ENCODE measurements at places on chromosomes 3 and 15. TPM values are rescaled to one million over a fixed set of nuclear protein-coding genes. Genes with fewer than 3 reads are reported as not detected.
A peak's percentile ranks its signal among the peaks of the same experiment; 100 is the strongest.

DNA sequence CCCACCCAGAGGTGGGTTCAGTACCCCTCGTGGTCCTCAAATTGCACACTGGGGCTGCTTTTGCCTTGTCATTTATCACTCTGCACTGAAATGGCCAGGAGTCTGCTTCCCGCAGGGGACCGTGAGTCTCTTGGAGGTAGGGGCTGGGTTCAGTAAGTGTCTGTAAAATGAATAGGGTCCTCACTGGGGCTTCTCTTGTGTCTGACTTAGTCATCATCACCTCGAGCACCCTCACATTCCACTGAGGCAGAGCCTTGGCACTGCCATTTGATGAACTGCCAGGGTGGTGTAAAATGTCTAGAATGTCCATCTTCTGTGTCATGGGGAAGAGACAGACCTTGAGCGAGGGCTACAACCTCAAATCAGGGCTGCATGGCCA is 61.0 kb upstream of the RYK start:
- DNase-seq, result no peak

The PLIN1 gene
- not detected for total RNA-seq

The TIGIT gene
- not detected for total RNA-seq

DNA sequence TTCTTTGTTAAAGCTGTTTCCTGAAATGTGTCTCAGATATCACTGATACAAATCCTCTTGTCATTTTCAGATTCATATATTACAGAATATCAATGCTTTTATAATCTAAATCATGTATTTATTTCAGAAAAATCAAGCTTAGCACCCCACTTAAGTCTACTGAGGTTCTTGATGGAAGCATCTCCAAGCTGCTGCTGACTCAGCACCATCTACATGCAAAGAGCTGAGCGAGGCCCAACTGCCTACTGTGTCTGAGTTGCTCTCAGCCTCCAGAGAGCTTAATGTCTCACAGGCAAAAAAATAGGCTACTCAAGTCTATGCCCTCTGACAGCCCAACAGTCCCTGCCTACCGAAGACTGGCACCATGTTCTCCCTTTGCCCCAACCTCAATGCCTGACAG is 29.2 kb upstream of the STIMATE start:
- no peak for DNase-seq

The CHRNA7 gene
- not detected for total RNA-seq

The CASR gene
- not detected for total RNA-seq

GRCh38 chr3:100463002-100463401 is 29.4 kb upstream of the TMEM45A start:
- peak; percentile 74 for DNase-seq

- peak; percentile 35 for DNase-seq
These were observed 22.2 kb upstream of the FBN1 start for GRCh38 chr15:48667701-48668100.

Measured in HFFc6 (cell line).